NCI-H2029 treated with DMSO at 0.1 percent for 48 hours (cell line): ENCODE measurements at places on chromosomes 1 and 21.

GRCh38 chr1:175095978-175096607, 28.5 kb downstream of the TNN start:
- no peak for DNase-seq

GRCh38 chr1:21366288-21366687, 73.6 kb upstream of the NBPF3 start:
- no peak for DNase-seq

DNA sequence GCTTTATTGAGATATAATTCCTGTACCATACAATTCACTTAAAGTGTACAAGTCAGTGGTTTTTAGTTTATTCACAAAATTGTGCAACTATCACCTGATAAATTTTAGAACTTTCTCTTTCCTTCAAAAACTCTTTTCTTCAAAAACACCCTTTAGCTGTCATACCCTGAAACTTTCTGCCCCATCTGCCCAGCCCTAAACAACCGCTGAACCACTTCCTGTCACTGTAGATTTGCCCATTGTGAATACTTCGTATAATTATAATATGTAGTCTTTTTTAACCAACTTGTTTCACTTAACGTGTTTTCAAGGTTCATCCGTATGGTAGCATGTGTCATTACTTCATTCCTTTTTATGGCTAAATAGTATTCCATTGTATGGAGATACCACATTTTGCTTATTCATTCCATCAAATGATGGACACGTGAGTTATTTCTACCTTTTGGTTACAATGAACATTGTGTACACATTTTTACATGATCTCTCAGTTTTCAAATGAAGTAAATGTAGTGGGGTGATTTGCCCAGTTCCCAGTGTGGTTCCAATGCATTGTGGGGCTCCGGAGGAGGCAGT, 37.9 kb downstream of the WNT4 start:
- DNase-seq, result no peak

DNA sequence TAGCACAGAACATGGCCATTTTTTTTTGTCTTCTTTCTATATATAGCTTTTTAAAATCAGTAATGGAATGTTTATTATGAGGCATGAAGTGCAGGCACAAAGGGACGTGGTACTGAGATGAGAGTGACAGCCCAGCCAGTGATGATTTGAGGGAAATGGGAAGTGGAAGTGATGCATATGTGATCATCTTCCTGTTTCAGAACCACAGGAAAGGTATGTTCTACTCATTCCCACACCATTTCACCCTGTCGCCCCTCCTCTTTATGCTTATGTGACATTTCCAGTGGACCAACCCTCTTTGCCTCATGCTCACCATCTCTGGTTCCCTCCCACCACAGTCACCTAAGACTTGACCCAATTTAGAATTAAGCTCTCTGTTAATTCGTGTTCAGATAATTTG, 24.3 kb downstream of the PTGS2 start:
- DNase-seq, result no peak

- no peak for DNase-seq
Observed at GRCh38 chr21:39161064-39161463, 22.2 kb downstream of the PSMG1 start.

GRCh38 chr1:45834689-45835088, 31.3 kb downstream of the MAST2 start:
- no peak for DNase-seq

DNA sequence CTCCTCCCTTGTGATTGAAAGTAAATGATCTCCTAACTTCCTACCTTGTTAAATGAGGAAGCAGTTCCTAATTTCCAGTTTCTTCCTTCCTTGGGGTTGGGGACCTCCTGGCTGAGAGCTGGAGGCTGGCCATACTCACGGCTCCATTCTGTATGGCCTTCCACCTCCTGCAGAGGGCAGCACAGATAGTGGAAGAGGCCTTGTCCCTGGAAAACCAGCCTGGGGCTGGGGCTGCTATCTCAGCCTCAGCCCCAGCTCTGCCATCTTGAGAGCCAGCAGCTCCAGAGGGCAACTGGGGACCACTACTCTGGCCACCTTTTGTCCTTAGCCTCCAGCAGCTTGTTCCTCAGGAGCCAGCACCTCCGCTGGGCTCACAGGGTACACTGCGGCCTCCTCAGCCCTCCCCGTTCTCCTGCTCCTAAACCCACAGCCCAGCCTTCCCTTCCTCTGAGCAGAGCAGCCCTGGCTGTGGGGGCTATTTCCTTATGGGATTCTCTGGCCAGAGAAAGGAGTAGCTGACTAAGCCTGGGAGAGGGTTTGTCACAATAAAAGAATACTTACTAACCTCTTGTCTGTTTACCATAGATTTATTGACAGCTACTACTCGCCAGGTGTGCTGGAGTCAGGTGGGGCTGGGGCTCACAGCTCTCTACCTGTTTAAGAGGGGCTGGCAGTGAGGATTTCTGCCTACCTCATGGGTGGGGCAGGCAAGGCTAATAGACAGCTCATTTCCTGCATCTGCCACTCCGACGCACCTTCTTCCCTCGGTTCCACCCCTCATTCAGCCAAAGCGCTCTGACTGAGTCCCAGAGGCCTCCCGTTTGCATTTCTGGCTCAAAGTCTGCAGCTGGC, 6.3 kb downstream of the TMEM234 start:
- DNase-seq, result peak; percentile 53

DNA sequence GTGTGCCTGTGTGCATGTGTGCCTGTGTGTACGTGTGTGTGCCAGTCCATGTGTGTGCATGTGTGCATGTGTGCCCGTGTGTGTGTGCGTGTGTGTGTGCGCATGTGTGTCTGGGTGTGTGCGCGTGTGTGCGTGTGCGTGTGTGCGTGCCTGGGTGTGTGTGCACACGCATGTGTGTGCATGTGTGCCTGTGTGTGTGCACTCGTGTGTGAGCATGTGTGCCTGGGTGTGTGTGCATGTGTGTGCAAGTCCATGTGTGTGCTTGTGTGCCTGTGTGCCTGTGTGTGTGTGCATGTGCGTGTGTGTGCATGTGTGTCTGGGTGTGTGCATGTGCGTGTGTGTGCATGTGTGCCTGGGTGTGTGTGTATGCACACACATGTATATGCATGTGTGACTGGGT, 28.7 kb upstream of the COL6A2 start:
- DNase-seq, result no peak

- peak; percentile 66 for DNase-seq
Observed at GRCh38 chr1:208837242-208837641, 593.1 kb upstream of the PLXNA2 start.

DNA sequence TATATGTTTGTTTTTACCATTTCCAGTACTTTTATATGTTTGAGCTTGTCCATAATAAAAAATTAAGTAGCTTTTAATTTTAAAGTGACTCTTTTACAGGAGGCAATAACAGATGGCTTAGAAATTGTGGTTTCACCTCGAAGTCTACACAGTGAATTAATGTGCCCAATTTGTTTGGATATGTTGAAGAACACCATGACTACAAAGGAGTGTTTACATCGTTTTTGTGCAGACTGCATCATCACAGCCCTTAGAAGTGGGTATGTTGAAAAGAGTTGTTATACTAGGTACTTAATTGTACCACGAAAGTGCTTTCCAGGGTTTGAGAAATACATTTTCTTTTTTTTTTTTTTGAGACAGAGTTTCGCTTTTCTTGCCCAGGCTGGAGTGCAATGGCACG, 46.1 kb downstream of the RNF2 start:
- no peak for DNase-seq

GRCh38 chr1:5444396-5444795, 547.8 kb downstream of the NPHP4 start:
- DNase-seq, result no peak

DNA sequence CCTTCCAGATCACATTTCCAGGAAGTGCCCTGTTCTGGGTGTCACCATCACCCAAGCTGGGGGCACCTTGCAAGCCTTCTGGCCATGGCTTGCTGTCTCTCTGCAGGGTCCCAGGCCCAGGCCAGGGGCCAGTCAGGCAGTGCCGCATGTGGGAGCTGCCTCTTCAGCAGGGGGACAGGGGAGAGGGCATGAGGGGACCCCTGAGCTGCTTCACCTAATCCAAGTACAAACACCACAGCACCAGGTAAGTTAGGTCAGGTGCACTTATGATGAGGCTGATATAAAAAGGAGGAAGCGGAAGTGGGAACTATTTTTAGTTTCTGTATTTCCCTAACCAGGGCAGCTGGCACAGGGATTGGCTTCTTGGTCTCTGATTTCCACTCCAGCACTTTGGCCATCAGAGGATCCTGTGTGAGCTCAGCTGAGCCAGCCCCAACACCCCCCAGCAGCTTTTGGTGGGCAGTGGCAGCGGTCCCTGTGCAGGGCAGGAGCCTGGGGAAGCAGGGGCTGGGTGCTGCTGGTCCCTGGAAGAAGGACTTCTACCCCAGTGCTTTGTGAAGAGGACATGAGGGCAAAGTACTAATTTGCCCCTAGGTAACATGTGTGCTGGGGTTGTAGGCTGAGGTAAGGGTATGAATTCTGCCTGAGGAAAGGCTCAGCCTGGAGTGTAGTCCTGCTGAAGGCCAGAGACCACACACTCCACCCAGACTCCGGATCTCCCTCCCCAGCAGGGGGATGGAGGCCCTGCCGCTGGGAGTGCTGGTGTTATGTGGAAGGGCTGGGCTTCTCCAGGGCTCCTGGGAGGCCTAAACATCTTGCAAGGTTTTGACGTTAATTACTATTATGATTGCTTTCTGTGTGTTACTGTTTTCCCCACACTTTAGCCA, 3.3 kb upstream of the PCBP3 start:
- no peak for DNase-seq

GRCh38 chr21:45457832-45458172, 52.8 kb downstream of the COL18A1 start:
- no peak for DNase-seq

- no peak for DNase-seq
Observed at GRCh38 chr21:31988492-31989290, 115.9 kb downstream of the HUNK start.

GRCh38 chr1:88001460-88001859, 672.8 kb downstream of the LMO4 start:
- DNase-seq, result no peak

DNA sequence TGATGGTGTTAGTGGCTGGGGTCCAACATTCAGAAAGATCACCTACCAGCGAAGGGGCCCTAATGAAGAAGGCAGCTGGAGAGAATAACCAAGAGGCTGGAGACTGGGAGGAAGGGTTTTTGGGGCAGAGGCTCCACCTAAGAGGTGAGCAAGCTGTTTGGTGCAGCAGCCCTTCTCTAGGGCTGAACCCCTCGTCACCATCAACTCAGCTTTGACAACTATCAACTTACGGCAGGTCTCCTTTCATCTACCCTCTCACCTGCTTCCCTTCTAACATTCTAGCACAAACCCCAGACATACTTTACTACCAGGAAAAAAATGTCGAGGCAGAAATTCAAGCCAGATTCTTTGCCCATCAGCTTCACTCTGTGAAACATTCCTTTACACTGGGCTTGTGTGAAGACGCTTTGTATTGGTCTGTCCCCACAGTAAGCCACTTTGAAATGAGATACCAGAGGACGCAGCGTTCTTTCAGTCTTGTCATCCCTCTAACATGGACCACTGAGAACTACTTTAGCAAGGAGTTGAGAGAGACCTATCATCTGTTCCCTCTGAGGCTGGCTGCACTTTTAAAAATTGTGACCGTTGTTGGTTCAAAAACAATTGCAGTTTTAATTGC, 84.6 kb downstream of the RAVER2 start:
- no peak for DNase-seq

DNA sequence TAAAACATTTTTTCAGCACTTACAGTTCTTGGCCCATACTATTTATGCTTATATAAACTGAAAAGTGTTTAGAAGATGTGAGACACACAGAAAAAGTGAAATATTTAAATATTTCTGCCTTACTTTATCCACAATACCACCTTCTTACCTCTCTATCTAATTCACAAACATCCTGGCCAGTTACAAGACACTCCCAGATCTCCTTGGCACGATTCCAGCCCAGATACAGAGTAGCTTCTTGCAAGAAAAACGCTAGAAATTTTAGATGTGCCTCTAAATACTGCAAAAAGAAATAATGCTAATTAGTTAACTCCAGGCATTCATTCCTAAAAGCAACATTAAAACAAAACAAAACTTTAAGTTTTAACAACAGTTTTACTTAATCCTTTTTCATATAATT, 68.4 kb downstream of the USP24 start:
- DNase-seq, result peak; percentile 51

- no peak for DNase-seq
Observed at GRCh38 chr21:18403735-18404450, at the start of gene TMPRSS15. Gene TMPRSS15 (minus strand): TSS chr21:18403785. CDS start chr21:18403622, 163 bp downstream.

- DNase-seq, result no peak
Observed at GRCh38 chr1:213330281-213330680, 279.2 kb downstream of the RPS6KC1 start.

- DNase-seq, result no peak
Observed at GRCh38 chr1:32498751-32499150, 33.9 kb downstream of the ZBTB8B start.

DNA sequence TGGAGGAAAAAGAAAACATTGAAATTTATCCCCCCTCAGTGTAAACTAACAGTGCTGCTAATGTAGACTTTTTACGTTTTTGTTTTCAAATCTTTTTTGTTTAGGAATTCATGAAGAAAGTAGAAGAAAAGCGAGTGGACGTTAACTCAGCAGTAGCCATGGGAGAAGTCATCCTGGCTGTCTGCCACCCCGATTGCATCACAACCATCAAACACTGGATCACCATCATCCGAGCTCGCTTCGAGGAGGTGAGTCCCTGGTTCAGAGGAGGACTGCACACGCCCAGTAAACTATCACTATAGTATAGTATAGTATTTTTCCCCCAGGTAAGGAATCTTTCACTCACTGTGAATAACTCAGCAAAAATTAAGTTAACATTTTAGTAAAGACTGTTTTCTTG, 37.8 kb upstream of the BMP8A start:
- DNase-seq, result no peak

GRCh38 chr1:228063251-228064191, 19.0 kb upstream of the ARF1 start:
- DNase-seq, result no peak

DNA sequence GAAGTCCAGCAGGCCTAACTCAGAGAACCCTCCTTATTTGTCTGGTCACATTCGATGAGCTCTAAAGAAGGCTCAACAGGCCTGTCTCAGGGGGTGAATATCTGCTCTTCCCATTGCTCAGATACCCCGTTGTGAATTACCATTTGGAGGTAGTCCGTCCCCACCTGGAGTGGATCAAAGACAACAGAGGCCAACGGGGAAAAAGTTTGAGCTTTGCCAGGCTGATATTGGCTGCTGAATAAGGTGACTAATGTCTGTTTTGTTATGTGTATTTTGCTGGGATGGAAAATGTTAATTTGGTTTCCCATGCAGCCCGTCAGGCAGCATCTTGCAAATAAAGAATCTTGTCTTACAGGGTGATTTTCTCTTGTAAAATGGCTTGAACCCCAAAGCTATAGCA, 69.2 kb upstream of the EPS8L3 start:
- DNase-seq, result no peak
